ENCODE measurements at places on chromosomes 11 and 22.

DNA sequence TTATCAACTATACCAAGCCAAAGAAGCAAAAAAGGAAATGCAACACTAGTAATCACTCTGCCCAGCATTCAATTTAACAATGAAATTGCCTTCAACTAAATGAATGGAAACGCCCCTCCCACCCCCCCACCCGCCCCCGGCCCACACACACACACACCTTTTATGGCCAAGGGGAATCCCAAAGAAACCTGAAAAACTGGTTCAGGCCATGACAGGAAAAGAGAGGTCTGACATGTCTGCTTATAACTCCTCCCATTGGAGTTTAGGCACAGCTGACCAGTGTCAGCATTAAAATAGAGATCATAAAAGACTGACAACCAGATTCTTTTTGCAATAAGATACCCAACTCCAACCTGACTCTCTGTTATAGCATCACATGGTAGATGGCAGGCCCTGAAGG lies 42.6 kb downstream of the ACER3 start:
- DNase-seq: no peak

GRCh38 chr11:132405728-132406127 lies 1035.3 kb downstream of the NTM start:
- no peak for DNase-seq

DNA sequence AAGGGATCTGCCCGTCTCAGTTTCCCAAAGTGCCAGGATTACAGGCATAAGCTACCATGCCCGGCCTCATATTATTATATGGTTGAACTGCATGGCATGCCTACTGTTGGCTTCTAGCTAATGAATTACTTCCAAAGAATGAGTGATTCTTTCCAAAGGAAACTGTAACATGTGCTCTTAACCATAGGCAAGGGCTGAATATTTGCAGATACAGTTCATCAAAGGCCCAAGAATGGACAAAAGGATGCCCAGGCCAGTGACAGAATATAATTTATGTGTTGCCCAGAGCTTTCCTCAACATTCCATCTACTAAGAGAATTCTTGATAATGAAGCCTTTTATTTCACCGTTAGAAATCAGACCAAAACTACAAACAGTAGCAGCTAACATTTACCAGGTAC lies 27.0 kb upstream of the CCDC89 start:
- peak; percentile 65 for DNase-seq

DNA sequence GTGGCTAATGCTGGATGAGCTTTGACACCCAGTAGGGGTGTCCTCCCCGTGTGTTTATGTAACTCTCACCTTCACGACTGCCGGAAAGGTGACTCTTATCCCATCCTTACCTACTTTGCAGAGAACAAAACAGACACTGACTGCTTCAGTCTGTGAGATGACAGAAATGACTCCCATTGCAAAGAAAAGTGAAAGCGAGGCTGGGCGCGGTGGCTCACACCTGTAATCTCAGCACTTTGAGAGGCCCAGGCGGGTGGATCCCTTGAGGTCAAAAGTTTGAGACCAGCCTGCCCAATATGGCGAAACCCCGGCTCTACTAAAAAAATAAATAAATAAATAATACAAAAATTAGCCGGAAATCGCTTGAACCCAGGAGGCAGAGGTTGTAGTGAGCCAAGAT lies 106.4 kb upstream of the ANO1 start:
- DNase-seq: no peak

- DNase-seq: no peak
Observed at GRCh38 chr11:3803726-3804495, 4.4 kb upstream of the PGAP2 start.

GRCh38 chr11:111417766-111418435 lies 38.8 kb upstream of the POU2AF1 start:
- no peak for DNase-seq

DNA sequence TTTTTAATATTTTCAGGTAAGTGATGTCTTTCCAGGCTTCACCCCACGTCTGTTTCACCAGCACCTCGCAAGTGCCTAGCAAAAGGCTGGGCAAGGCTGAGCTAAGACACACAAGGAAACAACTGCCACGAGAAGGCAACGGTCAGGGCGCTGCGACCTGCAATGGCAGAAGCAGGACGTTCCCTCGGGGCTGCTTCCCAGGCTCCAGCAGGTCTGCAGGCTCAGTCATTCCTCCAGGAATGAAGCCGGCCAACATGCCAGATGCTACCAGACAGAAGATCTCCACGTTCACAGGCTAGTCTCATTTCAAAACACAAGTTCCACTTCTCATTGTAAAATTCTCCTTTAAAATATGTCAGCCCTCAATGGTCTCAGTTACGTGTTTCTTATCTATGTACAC lies 45.5 kb downstream of the CELSR1 start:
- no peak for DNase-seq

DNA sequence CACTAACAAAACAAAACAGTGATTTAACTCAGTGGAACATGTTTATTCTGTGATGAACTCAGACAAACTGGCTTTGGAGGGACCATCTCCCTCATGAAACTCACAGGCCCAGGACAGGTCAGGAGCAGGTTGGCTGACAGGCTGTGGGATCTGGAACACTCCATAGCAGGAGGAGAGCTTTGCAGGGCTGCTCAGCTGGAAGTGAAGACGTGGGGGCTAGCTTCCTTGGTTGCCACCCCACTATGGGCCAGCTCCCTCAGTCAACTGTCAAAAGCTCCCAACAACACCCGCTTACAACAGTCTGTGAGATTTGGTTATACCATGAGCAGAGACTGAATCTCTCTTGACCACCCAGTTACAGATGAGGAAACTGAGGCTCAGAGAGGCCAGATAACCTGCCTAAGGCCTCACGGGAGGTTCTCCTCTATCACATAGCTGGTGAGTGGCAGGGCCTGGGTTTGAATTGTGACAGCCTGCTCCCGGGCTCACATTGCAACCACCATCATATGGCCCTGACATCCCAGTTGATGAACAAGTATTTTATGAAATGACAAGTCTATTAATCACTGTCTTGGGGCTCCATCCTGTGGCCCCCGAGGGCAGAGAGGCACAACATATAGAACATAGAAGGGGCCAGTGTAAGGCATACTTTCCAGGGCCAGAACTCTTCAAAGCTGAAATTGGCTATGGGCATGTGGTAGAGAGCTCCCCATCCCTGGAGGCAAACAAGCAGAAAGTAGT lies 473.4 kb downstream of the MN1 start:
- DNase-seq: no peak

DNA sequence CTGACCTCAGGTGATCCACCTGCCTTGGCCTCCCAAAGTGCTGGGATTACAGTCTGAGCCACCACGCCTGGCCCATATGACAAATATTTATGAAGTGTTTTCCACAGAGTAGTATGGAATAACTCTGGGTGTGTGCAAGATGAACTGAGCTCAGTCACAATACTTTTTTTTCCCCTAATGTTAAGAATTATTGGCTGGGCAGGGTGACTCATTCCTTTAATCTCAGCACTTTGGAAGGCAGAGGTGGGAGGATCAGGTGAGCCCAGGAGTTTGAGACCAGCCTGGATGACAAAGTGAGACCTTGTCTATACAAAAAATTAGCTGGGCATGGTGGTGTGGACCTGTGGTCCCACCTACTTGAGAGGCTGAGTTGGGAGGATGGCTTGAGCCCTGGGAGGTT lies 6.4 kb downstream of the PTPRJ start:
- no peak for DNase-seq

DNA sequence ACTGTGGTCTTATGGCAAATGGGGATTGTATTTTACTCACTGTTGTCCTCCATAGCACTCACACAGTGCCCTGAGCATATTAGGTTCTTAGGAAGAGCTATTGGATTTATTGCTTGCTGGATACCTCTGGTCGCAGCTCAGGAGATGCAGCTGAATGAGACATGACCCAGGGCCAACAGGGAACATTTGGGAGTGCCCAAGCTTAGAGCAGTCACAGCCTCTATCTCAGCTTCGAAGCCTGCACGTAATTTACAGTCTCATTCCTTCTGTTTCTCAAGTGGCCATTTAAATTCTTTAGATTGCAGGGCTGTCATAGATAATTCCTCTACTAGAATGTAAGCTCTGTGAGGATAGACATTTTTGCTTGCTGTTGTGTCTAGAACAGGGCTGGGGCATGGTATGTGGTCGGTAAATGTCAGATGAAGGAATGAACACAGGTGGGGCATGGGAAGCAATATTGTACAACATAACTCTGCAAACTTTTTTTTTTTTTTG lies 192.8 kb downstream of the GRIK4 start:
- no peak for DNase-seq

DNA sequence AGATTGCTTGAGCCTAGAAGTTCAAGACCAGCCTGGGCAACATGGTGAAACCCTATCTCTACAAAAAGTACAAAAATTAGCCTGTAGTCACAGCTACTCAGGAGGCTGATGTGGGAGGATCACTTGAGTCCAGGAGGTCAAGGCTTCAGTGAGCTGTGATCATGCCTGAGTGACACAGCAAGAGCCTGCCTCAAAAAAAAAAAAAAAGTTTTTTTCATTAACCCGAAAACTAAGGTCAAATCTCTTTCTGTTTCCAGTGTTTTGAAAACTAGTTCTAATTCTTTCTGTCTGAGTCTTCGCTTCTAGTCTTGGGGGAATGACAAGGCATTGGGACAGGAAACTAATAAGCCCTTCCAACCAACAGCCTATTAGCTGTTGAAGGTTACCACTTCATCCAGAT lies 57.6 kb downstream of the LIF start:
- DNase-seq: no peak

GRCh38 chr11:66852466-66853241 lies 4.2 kb upstream of the LRFN4 start:
- DNase-seq: no peak
